ENCODE measurements at places on chromosomes 2 and 18.

DNA sequence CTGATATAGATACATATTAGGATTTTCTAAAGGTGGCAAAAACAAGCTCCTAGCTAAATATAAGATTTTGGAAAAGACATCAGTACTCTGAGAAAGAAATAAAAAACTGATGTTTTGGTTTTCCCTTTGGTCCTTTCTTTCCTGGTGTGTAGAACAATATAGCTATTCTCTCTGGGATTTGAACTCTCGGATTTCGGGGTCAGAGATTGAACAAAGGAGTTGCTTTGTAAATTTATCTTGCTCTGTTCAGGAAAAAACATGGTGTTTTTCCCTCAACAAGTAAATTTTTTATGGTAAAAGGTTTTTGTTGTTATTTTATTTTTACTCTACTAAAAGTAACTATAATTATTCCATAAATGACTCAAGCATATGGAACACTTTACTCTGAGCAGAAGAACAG is 889.3 kb downstream of the ERBB4 start:
- DNase-seq, result no peak

DNA sequence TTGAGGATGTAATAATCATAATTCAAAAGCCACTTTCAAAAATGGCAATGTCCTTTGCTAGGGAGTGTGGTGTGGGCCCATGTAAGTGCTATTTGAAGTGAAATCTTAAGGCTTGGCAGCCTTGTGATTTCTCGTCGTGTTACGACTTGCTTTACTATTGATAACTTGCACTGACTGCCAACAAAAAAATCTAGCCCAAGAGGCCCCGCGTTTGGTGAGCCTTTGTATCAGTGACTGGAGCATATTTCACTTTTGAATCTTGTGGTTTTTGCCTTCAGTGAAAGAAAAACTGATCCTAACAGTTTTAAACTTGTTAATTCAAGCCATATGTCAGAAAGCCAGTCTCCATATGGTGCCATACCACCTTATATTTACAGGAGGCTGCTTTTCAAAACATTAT is 248.0 kb downstream of the TMEM182 start:
- DNase-seq, result no peak

GRCh38 chr2:235527806-235528469 is 34.1 kb downstream of the AGAP1 start:
- DNase-seq, result no peak

- no peak for DNase-seq
Measured at GRCh38 chr18:79770501-79770815, 27.3 kb upstream of the KCNG2 start.
